A549 (cell line): ENCODE measurements at places on chromosomes 2 and 18.
A peak's percentile ranks its signal among the peaks of the same experiment; 100 is the strongest.

- DNase-seq = no peak
Observed at GRCh38 chr2:25470806-25471205, 129.1 kb upstream of the DNMT3A start.

- DNase-seq = no peak
Observed at GRCh38 chr2:37454851-37455762, 110.7 kb downstream of the QPCT start.

GRCh38 chr2:9300214-9300613 lies 93.6 kb downstream of the ASAP2 start:
- no peak for DNase-seq

DNA sequence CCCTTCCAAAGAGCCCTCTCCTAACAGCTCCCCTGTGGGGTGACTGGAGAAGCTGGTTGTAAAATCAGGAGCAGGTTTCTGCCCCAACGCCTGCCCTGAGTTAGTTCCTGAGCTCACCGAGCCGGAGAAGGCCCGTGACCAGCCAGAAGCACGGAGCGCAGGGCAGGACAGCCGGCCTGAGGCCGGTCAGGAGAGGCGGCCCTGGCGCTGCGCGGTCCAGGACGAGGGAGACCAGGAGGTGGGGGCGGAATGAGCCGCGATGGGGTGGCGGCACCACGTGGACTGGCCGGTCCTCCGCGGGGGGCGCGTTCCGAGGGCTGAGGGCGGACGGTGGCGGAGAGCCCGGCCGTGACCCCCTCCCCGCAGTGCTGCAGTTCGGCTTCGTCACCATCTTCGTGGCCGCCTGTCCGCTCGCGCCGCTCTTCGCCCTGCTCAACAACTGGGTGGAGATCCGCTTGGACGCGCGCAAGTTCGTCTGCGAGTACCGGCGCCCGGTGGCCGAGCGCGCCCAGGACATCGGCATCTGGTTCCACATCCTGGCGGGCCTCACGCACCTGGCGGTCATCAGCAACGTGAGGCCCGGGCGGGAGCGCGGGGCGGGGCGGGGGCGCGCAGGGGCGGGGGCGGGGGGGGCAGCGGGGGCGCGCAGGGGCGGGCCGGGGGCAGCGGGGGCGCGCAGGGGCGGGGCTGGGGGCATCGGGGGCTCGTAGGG lies 29.0 kb downstream of the ANO7 start:
- DNase-seq = peak; percentile 73

DNA sequence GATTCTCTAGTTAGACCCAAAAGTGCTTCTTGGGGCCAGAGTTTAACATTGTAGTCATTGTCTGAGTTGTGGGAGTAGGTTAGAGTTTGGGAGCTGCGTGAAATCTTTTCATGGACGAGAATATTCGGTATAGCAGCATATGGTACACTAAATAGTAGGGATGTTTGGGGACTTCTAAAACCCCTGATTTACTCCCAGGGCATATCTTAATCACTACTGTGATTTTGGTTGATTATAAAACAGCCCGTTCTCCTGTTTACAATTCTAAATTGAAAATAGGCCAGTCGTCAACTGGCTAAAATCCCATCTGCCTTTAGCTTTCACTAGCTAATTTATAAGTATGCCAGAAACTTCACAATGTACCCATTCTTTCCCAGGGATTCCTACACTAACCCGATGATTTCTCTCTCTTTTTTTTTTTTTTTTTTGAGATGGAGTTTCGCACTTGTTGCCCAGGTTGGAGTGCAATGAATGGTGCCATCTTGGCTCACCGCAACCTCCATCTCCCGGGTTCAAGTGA lies 44.3 kb downstream of the MOB4 start:
- DNase-seq = no peak

DNA sequence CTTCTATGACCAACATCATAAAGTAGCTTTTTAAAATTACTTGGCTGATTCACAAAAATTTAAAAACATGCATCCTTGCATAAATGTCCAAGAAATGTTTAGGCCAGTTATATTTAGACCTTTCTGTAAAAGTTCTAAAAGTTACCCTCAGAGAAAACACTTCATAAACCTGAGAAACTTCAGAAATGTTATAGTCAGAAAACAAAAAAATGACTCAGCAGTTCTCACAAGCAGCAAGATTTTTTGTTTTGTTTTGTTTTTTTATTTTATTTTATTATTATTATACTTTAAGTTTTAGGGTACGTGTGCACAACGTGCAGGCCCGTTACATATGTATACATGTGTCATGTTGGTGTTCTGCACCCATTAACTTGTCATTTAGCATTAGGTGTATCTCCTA lies 648.1 kb downstream of the LRP1B start:
- no peak for DNase-seq

DNA sequence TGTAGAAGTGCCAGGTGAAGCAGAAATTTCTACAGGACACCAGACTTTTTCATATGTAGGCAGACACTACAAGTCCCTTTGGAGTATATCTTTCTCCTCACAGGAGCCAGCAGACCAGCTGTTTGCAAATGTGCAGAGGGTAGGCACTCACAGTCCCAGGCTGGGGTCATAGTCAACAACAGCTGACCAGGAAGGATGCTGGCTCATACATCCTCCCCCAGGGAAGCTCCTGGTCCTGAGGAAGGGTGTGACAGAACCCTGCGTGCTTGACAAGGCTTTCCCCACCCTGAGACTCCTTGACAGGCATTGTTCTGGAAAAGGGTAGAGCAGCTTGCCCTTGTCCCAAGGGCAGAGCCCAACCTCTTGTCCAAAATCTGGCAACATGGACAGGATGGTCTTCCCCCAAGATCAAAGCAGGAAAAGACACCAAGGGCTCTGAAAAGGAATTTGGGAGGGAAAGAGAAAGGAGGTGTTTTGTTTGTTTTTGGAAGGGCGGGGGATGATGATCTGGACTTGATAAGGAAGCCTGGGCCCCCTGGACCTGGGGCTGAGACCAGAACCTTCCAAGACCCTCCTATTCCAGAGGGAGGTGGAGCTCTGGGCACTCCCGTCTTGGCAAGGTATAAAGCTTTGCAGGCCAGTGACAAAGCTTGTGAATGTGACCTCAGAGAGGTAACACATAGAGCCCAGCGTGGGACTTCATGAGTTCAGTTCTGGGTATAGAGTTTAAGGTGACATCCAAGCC lies 87.1 kb downstream of the GFPT1 start:
- no peak for DNase-seq

DNA sequence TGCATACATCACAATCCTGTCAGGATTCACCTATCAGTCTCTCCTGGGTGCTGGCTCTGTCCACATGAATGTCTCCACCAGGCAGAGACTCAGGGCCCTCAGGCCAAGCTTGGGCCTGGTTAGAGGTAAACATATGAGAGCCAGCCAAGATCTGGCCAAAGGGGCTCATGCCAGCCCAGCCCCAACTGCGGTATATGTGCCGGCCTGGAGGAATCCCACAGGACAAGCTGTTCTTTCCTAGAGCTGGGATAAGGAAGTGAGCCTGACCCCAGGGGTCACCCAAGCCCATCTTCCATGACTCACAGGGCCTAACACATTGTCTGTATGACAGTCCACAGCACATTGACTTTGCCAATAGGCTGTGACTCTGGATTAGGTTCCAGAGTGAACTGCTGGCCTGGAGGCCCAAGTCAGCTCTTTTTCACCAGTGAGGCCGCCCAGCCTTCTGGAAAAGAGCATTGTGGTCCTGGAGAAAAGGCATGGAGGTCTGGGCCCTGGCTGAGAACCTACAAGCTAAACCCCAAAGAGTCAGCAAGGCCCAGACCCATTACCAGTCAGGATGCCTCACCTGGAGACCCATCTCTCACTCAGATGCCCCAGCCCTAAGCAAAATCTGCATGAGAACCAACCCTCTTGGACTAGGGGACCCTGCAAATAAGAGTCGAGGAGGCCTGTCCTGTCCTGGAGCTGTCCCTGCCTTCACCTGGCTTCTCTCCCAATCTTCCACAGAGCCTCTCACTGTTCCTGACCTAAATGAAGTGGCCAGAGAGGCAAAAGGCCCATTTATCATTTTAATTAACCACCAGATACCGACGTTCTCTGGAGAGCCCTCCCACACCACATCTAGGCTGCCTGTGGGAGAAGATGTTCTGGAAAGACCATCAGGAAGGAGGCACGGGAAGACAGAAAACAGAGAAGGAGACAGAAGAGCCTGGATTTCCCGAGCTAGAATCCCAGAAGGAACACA lies 120.9 kb upstream of the PKDCC start:
- DNase-seq = no peak

DNA sequence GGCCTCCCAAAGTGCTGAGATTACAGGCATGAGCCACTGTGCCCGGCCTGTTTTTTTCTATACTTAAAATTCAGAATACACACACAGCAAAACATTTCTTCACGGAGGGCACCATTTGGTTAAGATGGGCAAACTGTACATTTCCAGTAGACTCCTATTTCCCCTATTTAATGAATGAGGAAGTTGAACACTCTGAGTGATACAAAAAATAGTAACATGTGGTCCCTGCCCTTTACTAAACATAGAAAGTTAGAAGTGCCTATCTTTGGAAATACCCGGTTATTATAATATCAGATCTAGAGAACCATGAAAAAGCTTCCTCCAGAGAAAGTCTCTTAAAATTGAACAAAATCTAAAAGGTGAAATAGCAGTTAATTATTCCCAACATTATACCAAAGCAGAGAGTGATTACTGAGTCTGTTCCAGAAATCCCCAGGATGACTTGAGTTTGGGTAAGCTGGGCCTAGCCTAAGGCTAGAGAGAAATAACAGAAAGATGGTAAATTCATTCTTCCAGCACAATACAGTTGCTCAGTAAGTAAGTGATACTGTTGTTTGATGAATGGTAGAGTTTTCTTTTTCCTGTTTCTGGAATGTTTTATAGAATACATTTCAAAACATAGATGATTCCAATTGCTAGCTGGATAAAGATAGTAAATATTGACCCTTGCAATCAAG lies 23.3 kb upstream of the RMC1 start:
- no peak for DNase-seq

DNA sequence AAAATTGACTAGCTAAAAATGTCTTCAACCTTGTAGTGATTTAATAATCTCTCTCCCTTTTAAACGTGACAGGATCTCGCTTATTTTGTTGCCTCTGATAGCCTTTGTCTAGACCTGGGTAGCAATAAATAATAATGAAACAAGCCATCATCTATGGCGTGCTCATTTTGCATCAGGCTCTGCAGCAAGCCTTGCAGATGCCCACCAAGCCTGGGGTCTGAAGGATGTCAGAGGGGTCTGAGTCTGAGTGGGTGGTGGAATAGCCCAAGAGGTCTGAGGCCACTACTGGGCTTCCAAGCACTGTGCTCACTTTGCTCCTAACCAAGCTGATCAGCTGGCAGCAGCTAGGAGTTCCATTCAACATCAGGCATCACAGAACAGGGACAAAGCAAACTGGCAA lies 109.4 kb downstream of the GYPC start:
- no peak for DNase-seq

DNA sequence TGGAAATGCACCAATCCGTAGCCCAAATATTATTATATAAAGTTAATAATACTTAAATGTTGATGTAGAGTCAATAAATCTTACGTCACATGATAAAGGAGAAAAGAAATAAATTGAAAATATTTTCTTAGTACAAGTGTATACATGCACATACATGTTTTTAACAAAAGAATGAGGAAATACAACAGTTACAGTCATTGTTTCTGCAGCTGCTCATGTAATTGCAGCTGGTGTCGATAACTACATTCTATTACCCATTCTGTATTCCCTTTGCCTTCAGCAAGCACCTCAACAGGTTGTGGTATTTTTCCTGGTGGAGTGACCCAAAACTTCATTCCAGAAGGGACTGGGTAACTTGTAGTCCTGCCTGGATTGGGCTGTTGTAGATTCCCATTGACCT lies 377.8 kb upstream of the FSIP2 start:
- no peak for DNase-seq
